Stimulated activated CD8-positive, alpha-beta memory T cell treated with anti-CD3 and anti-CD28 coated beads, Interleukin-4, amount 100 ng/mL, for 4 hours (primary cell): ENCODE measurements at places on chromosomes 1 and 21.

DNA sequence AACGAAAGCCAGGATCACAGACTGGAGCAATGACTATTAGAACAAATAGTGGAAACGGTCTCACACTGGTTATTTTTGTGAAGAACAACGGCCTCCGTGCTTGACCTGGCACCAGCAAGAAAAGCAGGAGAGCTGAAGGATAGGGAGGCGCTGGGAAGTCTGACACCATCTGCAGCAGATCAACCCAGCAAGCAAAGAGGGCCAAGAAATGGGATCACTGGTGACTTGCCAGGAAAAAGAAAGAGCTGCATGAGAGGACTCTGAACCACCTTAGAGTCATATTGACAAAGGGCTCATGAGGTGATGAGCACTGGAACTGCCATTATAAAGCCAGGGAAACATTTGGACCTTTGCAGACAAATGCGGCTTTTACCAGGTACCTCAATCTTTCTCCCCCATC, 25.0 kb downstream of the MTOR start:
- no peak for DNase-seq

DNA sequence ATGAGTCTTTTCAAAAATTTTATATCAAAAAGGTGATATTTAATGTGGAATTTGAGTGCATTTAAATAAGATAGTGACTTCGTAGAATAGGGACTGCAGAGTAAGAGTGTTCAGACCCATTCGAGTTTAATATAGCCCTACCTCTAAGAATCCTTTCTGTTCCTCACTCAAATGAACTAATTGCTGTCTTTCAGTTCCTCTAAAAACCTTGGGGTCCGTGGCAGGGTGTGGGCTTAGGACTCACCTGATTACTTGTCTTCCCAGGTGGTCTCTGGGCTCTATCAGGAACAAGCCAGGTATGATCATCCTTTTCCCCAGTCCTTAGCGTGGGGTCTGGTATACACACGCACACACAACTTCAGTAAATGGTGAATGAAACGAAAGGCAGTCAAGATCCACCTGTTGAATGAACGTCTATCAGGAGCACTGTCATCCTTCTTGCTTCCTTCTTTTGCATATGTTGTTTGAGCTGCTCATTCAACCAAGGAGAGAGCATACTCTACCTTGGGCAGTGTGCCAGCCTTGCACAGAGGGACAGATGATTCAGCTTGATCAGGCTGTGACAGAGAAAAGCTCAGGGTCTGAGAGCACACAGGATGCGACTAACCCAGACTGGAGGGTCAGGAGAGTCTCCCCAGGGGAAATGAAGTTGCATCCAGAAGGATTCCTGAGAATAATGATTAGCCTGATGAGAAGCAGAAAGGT, 1.2 kb upstream of the RNF11 start:
- no peak for DNase-seq

GRCh38 chr21:33801424-33802405, 113.9 kb downstream of the ATP5PO start:
- no peak for DNase-seq

- DNase-seq: no peak
Measured at GRCh38 chr1:116956378-116956777, 45.2 kb upstream of the CD101 start.

- DNase-seq: no peak
Measured at GRCh38 chr1:67880056-67880601, 46.9 kb upstream of the GNG12 start.
